ENCODE measurements at places on chromosomes 3 and 15.
A peak's percentile ranks its signal among the peaks of the same experiment; 100 is the strongest.

- no peak for DNase-seq
These were observed 618.0 kb downstream of the CADM2 start for GRCh38 chr3:85576697-85577200.

DNA sequence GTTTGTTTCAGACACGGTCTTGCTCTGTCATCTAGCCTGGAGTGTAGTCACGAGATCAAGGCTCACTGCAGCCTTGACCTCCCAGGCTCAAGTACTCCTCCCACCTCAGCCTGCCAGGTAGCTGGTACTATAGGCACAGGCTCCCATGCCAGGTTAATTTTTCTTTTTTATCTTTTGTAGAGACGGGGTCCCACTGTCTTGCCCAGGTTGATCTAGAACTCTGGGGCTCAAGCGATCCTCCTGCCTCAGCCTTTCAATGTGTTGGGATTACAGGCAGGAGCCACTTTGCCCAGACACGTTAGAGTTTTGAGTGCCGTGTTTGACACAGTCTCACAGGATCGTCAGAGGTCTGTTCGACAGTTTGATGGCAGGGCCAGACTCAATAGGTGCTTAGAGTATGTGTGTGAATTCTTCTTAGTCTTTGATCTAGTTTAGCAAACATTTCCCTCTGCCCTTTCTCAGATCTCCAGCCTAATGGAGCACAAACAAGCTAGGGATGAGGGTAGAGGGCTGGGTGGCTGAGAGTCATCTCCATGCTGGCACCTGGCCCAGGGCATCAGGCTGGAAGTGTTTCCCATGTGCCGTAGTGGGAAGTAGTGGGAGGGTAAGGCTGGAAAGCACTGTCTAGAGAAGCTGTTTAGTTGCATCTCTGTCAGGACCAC lies 66.1 kb upstream of the DLG1 start:
- DNase-seq, result peak; percentile 48

- no peak for DNase-seq
These were observed 569.3 kb downstream of the MECOM start for GRCh38 chr3:169094204-169094603.

GRCh38 chr3:4647411-4647810 lies 154.3 kb downstream of the ITPR1 start:
- no peak for DNase-seq

DNA sequence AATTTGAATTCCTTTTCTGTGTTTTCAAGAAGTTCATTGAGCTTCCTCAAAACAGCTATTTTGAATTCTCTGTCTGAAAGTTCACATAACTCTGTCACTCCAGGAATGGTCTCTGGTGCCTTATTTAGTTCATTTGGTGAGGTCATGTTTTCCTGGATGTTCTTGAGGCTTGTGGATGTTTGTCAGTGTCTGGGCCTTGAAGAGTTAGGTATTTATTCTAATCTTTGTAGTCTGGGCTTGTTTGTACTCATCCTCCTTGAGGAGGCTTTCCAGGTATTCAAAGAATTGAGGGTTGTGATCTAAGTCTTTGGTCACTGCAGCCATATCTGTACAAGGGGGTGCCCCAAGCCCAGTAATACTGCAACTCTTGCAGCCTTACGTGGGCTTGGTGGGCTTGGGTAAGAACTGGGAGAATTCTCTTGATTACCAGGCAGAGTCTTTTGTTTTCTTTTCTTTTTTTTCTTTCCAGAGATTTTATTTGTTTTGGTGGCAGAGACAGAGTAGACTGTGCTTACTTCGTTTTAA lies 19.3 kb upstream of the CCNDBP1 start:
- DNase-seq, result no peak

DNA sequence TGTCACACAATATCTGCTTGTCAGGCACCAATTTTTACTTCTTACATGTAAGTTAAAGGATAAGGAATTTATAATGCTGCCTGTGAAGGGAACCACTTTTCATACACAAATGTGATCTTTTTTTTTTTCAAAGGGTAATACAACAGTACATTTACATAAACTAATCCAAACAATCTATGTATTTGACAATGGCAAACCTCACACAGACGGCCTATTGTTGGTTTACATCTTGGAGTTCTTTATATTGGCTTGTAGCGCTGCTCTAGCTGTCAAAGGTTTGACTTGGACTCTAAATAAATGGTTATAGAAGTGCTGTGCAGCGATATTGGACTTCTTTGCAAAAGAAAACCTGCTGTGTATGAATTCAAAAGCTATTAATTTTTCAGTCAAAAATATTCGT lies 598.0 kb downstream of the FOXP1 start:
- DNase-seq, result no peak

- DNase-seq, result no peak
These were observed 18.3 kb downstream of the GREM1 start for GRCh38 chr15:32735989-32736700.

DNA sequence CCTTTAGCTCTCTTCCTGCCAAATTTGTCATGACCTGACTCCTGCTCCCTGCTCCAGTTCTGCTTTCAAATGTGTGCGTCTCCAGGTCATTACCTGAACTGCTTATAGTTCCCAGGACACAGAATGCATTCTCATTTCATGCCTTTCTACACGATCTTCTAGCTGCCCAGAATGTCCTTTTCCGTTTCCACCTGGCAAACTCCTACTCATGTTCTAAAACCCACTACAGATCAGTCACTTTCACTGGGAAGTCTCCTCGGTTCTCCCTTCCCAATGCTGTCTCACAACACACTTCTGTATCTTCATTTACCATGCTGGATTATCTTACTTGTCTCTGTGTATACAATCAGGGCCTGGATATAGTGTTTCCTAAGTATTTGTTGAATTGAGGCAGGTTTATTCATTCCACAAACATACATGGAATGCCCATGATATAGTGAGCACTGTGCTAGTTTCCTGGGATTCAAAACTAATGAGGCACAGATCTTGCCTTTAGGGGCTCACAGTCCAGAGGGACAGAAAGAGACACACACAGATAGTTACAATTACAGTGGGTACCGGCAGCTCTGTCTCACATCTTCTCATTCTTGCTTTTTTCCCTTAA lies 1.6 kb upstream of the NOX5 start:
- DNase-seq, result no peak

DNA sequence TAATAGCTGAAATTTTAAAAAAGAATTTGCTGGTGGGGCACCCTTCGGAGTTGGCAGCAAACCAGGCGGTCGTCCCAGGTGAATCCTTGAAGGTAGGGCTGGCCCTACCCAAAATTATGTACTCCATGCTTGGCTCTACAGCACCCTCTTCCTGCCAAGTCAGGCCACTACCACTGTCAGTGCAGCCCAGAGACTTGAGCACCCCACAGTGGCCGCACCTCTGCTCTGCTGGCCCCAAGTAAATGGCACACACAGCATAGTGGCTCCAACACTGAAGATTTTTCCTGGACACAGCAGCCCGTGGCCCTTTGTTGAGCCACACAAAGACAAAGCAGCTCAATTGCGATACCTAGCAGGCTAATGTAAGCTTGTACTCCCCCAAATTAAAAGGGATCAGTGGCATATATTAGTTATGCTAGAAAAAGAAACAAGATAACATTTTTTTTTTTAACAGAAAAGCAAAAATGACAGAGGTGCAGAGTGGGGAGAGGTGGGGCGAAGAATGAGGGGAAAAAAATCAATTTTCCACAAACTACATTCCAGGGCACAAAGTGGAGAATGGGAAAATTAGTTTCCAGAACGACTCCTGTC lies 250.5 kb downstream of the UACA start:
- no peak for DNase-seq

- no peak for DNase-seq
These were observed 121.4 kb downstream of the RFTN1 start for GRCh38 chr3:16392065-16392464.

DNA sequence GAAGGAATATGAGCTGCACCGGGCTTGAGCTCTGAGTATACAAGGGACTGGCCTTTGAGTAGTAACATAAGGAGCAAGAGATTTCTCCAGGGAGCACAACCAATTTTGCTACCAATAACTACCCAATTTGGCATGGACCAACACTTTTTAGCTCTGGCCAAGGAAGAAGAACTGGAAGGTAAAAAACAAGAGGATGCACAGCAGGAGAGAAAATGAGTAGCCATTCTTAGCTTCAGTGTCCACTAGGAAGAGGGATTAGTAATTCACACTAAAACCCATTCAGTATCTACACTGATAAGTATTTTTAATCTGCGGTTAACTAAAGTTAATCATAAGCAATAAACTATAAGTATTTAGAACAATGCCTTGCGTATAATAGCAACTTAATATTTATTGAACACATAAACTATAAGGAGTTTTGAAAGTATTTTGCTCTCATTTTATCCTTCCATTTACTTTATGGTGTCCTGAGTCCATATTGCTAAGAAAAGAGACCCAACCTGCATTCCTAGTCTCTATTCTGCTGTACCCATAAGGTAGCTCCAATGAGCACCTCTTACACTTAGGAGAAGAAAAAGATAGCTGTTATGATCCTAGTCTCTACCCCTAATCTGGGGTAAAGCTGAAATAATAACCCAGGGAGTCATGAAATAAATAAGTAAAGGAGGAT lies 268.9 kb downstream of the IGSF11 start:
- DNase-seq, result no peak

- DNase-seq, result no peak
These were observed 60.3 kb upstream of the CFAP161 start for GRCh38 chr15:81073801-81074200.

- peak; percentile 96 for DNase-seq
These were observed at the start of gene PTPRG for GRCh38 chr3:61561374-61562041. TSS of gene PTPRG (plus strand) at chr3:61561571. CDS start at chr3:61562288, 717 bp downstream.
